ENCODE measurements at places on chromosomes 4 and X. TPM values are rescaled to one million over a fixed set of nuclear protein-coding genes. Genes with fewer than 3 reads are reported as not detected.

GRCh38 chr4:17094876-17095210, 196.4 kb upstream of the LDB2 start:
- H3K36me3 ChIP-seq, result no peaks in the 10 kb centered on the region
- H3K4me1 ChIP-seq, result peaks cover 6% of the 10 kb centered on the region
- no peak for DNase-seq
- no peaks in the 10 kb centered on the region for H3K27me3 ChIP-seq
- no peak overlapping the region for H3K27ac ChIP-seq

DNA sequence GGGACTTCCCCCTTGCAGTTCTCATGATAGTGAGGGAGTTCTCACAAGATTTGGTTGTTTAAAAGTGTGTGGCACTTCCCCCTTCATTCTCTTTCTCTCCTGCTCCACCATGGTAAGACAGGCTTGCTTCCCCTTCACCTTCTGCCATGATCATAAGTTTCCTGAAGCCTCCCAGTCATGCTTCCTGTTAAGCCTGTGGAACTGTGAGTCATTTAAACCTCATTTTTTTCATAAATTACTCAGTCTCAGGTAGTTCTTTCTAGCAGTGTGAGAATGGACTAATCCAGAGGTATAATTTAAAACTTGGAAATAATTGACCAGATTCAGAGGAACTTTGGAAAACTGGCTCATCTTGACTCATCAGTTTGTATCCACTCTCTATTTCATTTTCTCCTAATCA, 129.0 kb downstream of the TMEM47 start:
- DNase-seq, result no peak
- no peak overlapping the region for H3K4me3 ChIP-seq
- no peaks in the 10 kb centered on the region for H3K4me1 ChIP-seq
- no peak overlapping the region for H3K27ac ChIP-seq
- H3K27me3 ChIP-seq, result no peaks in the 10 kb centered on the region

ERAS gene
- total RNA-seq, result not detected

LONRF3 gene
- 0.46 TPM for total RNA-seq

P2RY10 gene
- 55.6 TPM for total RNA-seq

DNA sequence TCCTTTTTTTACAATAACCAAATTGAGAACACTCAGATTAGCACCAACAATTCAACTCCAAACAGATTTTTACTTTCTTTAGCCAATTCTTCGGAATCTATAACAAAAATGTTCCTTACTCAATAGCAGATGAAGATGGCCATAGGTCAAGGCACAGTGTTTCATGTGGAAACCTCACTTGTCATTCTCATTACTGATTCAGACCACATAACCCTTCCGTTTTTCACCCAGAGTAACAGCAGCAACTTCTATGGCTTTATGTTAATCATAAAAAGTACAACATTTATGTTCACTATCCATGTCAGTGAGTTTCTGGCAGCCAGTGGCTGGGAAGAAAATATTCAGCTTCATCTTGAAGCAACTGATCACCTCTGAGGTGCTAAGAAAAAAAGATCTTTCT, 358.3 kb upstream of the TECRL start:
- H3K4me1 ChIP-seq, result no peaks in the 10 kb centered on the region
- H3K27ac ChIP-seq, result no peak overlapping the region
- H3K27me3 ChIP-seq, result no peaks in the 10 kb centered on the region
- no peaks in the 10 kb centered on the region for H3K36me3 ChIP-seq

DNA sequence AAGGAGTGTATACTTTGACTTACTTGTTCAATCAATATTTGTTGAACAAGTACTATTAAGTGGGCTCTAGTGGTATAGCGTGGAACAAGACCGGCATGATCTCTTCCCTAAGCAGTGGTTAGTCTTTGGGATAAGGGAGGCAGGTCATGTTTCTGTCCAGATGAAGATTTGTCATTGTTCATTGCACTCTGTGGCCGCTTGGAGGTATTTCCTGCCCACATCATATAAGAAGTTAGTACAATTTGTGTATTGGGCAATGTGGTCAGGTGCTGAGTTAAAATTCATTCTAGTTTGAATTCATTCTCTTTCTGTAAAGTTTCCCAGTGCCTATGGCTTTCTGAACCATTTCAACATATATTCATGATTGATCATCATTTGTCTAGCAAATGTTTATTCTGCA, 101.1 kb upstream of the SHISA3 start:
- H3K36me3 ChIP-seq, result no peaks in the 10 kb centered on the region
- H3K27ac ChIP-seq, result no peak overlapping the region
- no peak overlapping the region for H3K4me3 ChIP-seq
- H3K4me1 ChIP-seq, result no peaks in the 10 kb centered on the region
- no peak for DNase-seq

NMU gene
- total RNA-seq, result not detected

- peaks cover 6% of the 10 kb centered on the region for H3K36me3 ChIP-seq
- H3K27me3 ChIP-seq, result no peaks in the 10 kb centered on the region
- no peak for DNase-seq
- no peak overlapping the region for H3K27ac ChIP-seq
- H3K4me1 ChIP-seq, result peaks cover 35% of the 10 kb centered on the region
- H3K4me3 ChIP-seq, result no peak overlapping the region
These were observed 178.1 kb downstream of the MAML3 start for GRCh38 chr4:139975830-139976272.

MUC7 gene
- not detected for total RNA-seq

TSPAN7 gene
- total RNA-seq, result not detected

- H3K4me1 ChIP-seq, result no peaks in the 10 kb centered on the region
- no peak for DNase-seq
- no peak within 1 kb of the TSS for H3K27ac ChIP-seq
These were observed at the start of gene ADH6 for GRCh38 chr4:99219072-99219471. Gene ADH6, minus strand, starts transcription at chr4:99219246. Its CDS starts 94 bp downstream, at chr4:99219152.

MAGEA9 gene
- total RNA-seq, result not detected

- peaks cover 12% of the 10 kb centered on the region for H3K4me1 ChIP-seq
- DNase-seq, result no peak
- H3K36me3 ChIP-seq, result peaks cover 32% of the 10 kb centered on the region
- H3K27me3 ChIP-seq, result no peaks in the 10 kb centered on the region
- H3K27ac ChIP-seq, result peak overlapping the region; percentile 12
- H3K4me3 ChIP-seq, result no peak overlapping the region
These were observed 35.6 kb downstream of the MAP7D3 start for GRCh38 chrX:136215559-136215958.

CEP135 gene
- 13.3 TPM for total RNA-seq

- no peaks in the 10 kb centered on the region for H3K36me3 ChIP-seq
- DNase-seq, result no peak
- no peak overlapping the region for H3K4me3 ChIP-seq
- H3K27me3 ChIP-seq, result peaks cover 9% of the 10 kb centered on the region
- no peaks in the 10 kb centered on the region for H3K4me1 ChIP-seq
- no peak overlapping the region for H3K27ac ChIP-seq
These were observed 57.7 kb downstream of the TRIM2 start for GRCh38 chr4:153261914-153262313.

SPANXD gene
- not detected for total RNA-seq

GRCh38 chrX:52574416-52575275, 57.8 kb upstream of the XAGE1B start:
- H3K4me3 ChIP-seq, result no peak overlapping the region
- H3K27me3 ChIP-seq, result no peaks in the 10 kb centered on the region
- no peak overlapping the region for H3K27ac ChIP-seq
- no peaks in the 10 kb centered on the region for H3K4me1 ChIP-seq
- no peaks in the 10 kb centered on the region for H3K36me3 ChIP-seq

DNA sequence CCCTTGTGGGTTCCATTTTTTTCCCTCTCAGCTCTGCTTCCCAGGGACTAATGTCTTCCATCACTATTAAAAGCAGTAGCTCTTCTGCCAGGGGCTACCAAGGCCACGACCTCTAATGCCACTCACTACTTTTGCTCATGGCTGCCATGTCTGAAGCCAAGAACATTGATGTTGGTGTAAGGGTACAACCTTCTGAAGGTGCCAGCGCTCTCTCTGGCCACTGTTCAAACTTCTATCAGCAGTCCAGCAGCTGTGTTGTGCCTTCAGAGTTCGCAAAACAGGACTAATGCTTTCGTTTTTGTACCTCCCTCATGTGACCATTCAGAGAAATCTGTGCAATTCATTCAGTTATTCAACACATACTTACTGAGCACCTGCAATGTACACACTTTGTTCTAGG, 121.5 kb upstream of the ENPEP start:
- no peak overlapping the region for H3K27ac ChIP-seq
- no peak for DNase-seq
- H3K27me3 ChIP-seq, result peaks cover 17% of the 10 kb centered on the region
- H3K4me1 ChIP-seq, result no peaks in the 10 kb centered on the region
- no peak overlapping the region for H3K4me3 ChIP-seq

SMS gene
- total RNA-seq, result 143 TPM

GRCh38 chr4:15847746-15848145, 69.6 kb downstream of the CD38 start:
- DNase-seq, result no peak
- no peak overlapping the region for H3K27ac ChIP-seq
- no peak overlapping the region for H3K4me3 ChIP-seq

DNA sequence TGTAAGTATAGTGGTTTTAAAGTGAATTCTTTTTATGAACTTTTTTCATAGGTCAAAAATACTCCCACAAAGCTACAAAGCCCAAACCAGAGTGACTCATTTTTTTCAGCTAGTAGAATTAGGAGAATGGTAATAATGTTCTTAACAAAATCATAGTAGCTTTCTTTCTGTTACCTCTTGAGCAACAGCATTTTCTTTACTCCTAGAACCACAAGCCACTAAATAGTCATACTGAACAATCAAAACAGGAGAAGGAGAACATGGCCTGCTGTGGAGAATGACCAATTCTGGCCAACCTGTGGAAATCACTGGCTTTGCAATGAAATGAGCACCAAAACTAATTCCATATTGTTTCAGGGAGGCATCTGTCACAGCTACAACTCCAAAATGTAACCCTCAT, 112.9 kb downstream of the AMMECR1 start:
- no peak for DNase-seq
- no peaks in the 10 kb centered on the region for H3K27me3 ChIP-seq
- H3K27ac ChIP-seq, result no peak overlapping the region
- H3K36me3 ChIP-seq, result peaks cover 16% of the 10 kb centered on the region

CCDC149 gene
- total RNA-seq, result not detected

DNA sequence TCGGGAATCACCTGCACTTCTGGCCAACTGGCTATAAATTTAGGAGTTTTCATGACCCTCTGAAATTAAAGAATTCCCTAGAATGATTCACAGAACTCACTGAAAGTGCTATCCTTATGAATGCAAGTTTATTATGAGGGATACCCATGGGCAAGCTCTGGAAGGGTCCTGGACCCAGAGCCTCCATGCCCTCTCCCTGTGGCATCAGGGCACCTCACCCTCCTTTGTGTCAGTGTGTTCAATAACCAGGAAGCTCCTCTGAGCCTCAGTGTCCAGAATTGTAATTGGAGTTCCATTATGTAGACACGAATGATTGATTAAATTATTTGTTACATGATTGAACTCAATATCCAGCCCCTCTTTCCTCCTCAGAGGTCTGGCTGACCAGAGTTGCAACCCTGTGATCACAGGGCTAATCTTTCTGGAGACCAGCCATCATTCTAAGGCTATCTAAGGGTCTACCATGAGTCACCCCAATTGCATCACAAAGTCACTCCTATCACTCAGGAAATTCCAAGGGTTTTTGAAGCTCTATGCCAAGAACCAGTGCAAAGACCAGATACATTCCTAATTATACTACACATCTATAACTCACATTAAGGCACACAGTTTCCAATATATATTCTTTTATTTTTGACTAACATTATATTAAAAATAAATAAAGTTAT, 8.9 kb downstream of the ANXA3 start:
- H3K4me1 ChIP-seq, result no peaks in the 10 kb centered on the region
- no peak for DNase-seq
- H3K36me3 ChIP-seq, result no peaks in the 10 kb centered on the region
- H3K27ac ChIP-seq, result no peak overlapping the region
- H3K4me3 ChIP-seq, result no peak overlapping the region

LYAR gene
- total RNA-seq, result 61.6 TPM

ANXA10 gene
- total RNA-seq, result not detected

NHS gene
- total RNA-seq, result 3.8 TPM

DAPP1 gene
- 21.4 TPM for total RNA-seq

GRCh38 chr4:104979083-104979760, 167.5 kb upstream of the TET2 start:
- H3K27ac ChIP-seq, result no peak overlapping the region
- H3K27me3 ChIP-seq, result peaks cover 5% of the 10 kb centered on the region
- DNase-seq, result no peak
- H3K36me3 ChIP-seq, result no peaks in the 10 kb centered on the region
- no peak overlapping the region for H3K4me3 ChIP-seq

USP17L18 gene
- total RNA-seq, result not detected

- DNase-seq, result no peak
- peaks cover 95% of the 10 kb centered on the region for H3K36me3 ChIP-seq
- no peaks in the 10 kb centered on the region for H3K27me3 ChIP-seq
- H3K4me3 ChIP-seq, result peak overlapping the region; percentile 14
- peak overlapping the region; percentile 64 for H3K27ac ChIP-seq
- peaks cover 82% of the 10 kb centered on the region for H3K4me1 ChIP-seq
These were observed 18.0 kb downstream of the RHOH start for GRCh38 chr4:40214661-40215418.

DNA sequence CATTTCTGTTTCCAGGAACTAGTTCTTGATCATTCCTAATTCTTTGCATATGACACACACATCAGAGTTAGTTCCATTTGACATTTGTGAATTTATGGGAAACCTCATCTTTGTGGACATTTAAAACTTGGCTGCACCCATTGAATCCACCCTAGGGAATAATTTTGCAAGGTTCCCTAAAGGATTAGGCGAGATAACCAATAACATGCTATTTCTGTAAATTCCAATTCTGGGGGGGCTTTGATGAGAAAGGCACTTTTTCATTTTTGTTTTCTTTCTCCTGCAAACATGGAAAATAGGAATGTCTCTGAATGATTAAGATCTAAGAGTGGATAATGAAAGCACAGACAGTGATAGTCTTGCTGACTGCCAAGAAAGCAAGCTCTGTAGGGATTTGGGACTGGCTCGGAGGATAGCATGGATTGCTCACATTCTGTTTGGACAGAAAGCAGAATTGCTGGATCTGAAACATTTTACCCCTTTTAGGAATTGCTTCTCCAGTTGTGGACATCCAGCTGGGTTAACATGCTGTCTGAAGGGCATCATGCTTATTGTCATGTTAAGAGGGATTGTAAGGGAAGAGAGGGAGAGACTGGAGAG, 145.1 kb downstream of the NHS start:
- DNase-seq, result no peak
- H3K36me3 ChIP-seq, result no peaks in the 10 kb centered on the region
- no peak overlapping the region for H3K27ac ChIP-seq
- no peak overlapping the region for H3K4me3 ChIP-seq
- no peaks in the 10 kb centered on the region for H3K4me1 ChIP-seq

DNA sequence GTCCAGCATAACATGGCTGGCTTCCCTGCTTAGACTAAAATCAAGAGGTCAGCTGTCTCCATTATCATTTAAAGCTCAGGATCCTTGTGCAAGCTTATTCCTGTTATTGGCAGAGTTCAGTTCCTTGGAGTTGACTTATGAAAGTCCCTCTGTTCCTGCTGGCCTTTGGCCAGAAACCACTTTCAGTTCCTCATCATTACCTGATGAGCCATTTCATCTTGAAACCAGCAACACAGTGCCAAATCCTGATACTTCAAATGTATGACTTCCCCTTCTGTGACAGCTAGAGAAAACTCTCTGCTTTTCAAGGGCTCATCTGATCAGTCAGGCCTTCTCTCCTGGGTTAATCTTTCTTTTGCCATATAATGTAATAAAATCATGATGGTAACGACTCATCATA, 110.6 kb upstream of the FSTL5 start:
- no peaks in the 10 kb centered on the region for H3K4me1 ChIP-seq
- H3K27ac ChIP-seq, result no peak overlapping the region
- no peak overlapping the region for H3K4me3 ChIP-seq
- H3K27me3 ChIP-seq, result no peaks in the 10 kb centered on the region
- no peak for DNase-seq

GRCh38 chr4:7070729-7071511, 3.1 kb upstream of the GRPEL1 start:
- DNase-seq, result peak; percentile 77
- peaks cover 12% of the 10 kb centered on the region for H3K27me3 ChIP-seq
- H3K36me3 ChIP-seq, result peaks cover 15% of the 10 kb centered on the region
- peaks cover 24% of the 10 kb centered on the region for H3K4me1 ChIP-seq
